ENCODE measurements at places on chromosomes 1 and 21.

DNA sequence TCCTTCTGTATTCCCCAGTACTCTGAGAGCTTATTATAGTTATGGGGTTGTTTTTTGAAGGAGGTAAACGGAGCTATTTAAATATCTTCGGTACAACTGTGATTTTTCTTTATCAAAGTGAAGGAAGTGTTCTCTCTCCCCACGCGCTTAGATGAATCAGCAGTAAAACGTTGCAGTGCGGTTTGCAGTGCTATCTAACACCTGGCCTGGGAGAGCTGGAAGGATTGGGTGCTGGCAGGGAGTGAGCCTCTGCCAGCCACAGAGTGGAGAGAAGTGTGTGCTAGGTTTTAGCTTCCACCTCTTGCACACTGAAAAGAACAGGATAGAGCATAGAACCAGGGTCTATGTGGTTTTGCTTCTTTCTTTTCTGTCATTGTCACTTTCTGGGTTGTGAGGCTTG lies 165.9 kb downstream of the SDCCAG8 start:
- DNase-seq: peak; percentile 17

DNA sequence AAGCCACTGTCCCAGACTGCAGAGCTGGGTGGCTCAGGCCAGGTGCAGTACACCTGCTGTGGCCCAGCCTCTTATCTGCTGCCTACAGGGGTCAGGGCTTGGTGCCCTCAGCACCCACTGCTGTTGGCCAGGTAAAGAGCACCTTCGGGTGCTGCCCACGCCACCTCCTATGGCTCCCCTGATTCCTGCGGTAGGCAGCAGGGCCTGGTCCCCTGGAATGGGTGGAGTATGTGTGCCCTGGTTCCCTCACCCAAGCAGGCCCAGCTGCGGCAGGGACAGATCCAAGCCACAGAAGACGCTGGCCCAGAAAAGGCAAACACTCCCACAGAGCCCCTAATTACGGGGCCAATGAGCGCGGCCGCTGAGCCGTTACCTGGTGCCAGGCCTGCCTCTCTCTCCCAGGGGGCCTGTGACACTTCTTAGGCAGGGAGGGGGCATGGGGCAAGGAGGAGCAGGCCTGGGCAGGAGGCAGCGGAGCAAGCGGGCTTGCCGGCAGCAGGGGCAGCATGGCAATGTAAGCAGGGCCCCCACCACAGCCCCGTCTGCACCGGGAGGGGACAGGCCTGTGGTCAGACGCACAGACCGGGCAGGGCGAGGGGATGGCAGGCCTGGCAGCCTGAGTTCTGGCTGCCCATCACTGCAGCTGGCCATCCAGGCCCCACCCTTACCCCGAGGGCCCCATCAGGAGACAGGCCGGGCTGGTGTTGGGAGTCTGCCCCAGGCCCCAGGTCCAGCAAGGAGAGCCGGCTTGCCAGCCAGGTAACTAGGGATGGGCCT lies 19.0 kb downstream of the ESPN start:
- DNase-seq: no peak

- no peak for DNase-seq
Observed at GRCh38 chr21:35482933-35483662, 434.0 kb upstream of the RUNX1 start.

GRCh38 chr1:112006416-112007025 lies 17.1 kb upstream of the KCND3 start:
- DNase-seq: no peak

DNA sequence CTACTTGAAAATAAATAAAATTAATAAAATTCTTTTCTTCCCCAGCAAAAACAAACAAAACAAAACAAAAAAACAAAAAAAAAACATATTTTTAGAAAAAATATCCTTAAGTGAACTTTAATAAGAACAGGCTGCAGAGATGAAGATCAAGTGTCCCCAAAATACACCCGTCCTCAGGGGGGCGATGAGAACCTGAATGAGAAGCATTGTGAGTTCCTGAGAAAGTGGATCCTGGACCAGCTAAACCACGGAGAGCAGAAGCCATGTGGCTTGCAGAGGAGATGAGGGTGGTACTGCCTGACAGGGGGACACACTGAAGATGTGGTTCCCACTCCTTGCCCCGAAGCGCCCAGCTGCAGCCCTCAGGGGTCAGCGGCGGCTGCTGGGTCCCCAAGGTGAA lies 89.3 kb downstream of the ITPKB start:
- no peak for DNase-seq
